ENCODE measurements at places on chromosomes 16 and 17. TPM values are rescaled to one million over a fixed set of nuclear protein-coding genes. Genes with fewer than 3 reads are reported as not detected.

The ZNF423 gene
- total RNA-seq: 72.6 TPM

GRCh38 chr17:64787255-64787920, 125.3 kb upstream of the SMURF2 start:
- peak overlapping the region; percentile 54 for H3K4me3 ChIP-seq
- peaks cover 9% of the 10 kb centered on the region for H3K36me3 ChIP-seq
- H3K27me3 ChIP-seq: peaks cover 2% of the 10 kb centered on the region
- peak overlapping the region; percentile 97 for H3K27ac ChIP-seq
- H3K4me1 ChIP-seq: peaks cover 9% of the 10 kb centered on the region
- no peak for DNase-seq

DNA sequence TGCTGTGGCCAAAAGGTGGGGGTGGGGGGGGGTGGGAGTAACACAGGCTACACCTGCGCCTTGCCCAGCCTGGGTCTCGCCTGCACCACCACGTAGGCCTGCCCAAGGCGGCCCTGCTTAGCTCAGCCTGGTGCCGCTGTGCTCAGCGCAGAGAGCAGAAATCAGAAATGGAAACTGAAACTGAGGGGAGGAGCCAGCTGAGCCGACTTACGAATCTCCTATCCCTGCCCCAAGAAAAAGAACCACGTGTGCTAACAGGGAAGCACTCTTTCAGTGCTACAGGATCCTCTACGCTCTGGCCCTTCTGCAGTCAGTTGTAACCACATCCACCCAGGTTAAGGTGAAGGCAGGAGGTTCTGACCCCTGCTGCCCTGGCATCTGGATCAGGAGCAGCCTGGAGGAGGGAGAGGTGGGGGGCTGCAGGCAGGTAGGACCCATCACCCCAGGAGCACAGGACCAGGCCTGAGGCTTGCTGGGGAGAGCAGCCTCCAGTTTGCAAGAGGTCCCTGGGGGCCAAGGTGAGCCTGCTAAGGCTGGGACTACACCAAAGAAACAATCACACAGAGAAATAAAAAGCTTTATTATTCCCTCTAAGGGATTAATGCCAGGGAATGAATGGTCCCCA, at the start of gene DHX58:
DHX58 (minus strand) TSS at position 163 of the 625 bp plus-strand sequence. CDS start 822 bp downstream, outside the sequence.
- peaks cover 3% of the 10 kb centered on the region for H3K27me3 ChIP-seq
- no peak within 1 kb of the TSS for H3K4me3 ChIP-seq
- H3K27ac ChIP-seq: no peak within 1 kb of the TSS
- peaks cover 6% of the 10 kb centered on the region for H3K36me3 ChIP-seq

The TMEM92 gene
- total RNA-seq: 1.8 TPM

The OR1F1 gene
- total RNA-seq: not detected

GRCh38 chr17:32498391-32498790, 11.6 kb downstream of the CDK5R1 start:
- no peak for DNase-seq
- H3K36me3 ChIP-seq: no peaks in the 10 kb centered on the region
- H3K27ac ChIP-seq: no peak overlapping the region
- H3K4me1 ChIP-seq: no peaks in the 10 kb centered on the region

The UQCRC2 gene
- total RNA-seq: 231 TPM

The WIPF2 gene
- 27.2 TPM for total RNA-seq

GRCh38 chr17:81142301-81143199, 22.8 kb upstream of the PVALEF start:
- no peaks in the 10 kb centered on the region for H3K27me3 ChIP-seq
- H3K27ac ChIP-seq: no peak overlapping the region
- H3K36me3 ChIP-seq: no peaks in the 10 kb centered on the region

DNA sequence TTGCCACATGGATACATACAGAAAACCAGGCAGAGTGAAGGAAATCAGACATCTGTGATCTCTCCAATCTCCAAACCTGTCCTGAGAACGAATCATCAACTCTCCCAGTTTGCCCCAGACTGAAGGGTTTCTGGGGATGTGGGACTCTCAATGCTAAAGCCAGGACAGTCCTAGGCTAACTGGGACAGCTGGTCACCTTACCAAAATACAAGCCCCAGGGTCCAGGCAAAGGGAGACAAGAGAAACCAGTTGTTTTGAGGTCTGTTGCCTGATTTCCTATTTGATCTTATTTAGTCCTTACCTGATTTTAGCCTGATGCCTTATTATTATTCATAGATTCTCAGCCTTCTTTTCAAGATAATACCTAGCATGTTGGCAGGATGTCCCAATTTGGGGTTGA, 51.7 kb upstream of the TAC4 start:
- H3K27ac ChIP-seq: no peak overlapping the region
- peaks cover 52% of the 10 kb centered on the region for H3K27me3 ChIP-seq
- DNase-seq: no peak
- no peaks in the 10 kb centered on the region for H3K36me3 ChIP-seq

DNA sequence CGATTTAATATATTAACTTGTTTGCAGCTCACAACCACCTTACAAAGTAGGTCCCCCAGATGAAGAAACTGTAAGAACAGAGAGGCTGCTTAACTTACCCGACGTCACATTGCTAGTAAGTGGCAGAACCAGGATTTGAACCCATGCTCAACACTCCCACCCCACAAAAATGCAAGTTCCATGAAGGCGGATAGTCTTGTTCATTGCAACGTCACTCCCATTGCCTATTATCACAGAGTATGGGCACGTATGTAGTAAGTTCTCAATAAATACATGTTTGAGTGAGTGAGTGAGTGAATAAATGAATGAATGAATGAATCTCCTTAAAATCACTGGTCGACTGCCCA, 1.1 kb downstream of the USP31 start:
- DNase-seq: no peak
- H3K27ac ChIP-seq: peak overlapping the region; percentile 84
- H3K36me3 ChIP-seq: peaks cover 4% of the 10 kb centered on the region
- H3K27me3 ChIP-seq: peaks cover 14% of the 10 kb centered on the region
- peaks cover 30% of the 10 kb centered on the region for H3K4me1 ChIP-seq

The KRT31 gene
- total RNA-seq: not detected

The APOH gene
- 6.4 TPM for total RNA-seq

The TBC1D3B gene
- 14.5 TPM for total RNA-seq

DNA sequence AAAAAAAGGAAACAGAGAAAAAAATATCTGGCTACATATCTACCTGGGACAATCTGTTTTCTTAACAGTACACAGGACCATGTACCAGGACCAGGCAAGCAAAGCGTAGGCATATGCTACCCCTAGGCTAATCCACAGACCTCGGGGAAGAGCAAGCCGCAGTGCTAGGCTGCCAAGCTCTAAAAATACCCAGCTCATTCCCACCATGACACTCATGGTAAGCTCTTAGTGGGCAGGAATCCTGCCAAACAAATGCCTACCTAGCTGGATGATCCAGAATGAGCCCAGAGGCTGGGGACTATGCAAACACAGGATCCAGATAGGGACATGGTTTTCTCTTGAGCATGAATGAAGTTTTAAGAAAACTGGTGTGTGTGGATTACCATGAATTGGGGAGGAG, 95.6 kb downstream of the GRIN2A start:
- no peak overlapping the region for H3K4me3 ChIP-seq
- peaks cover 4% of the 10 kb centered on the region for H3K36me3 ChIP-seq
- peaks cover 9% of the 10 kb centered on the region for H3K4me1 ChIP-seq
- H3K27me3 ChIP-seq: peaks cover 30% of the 10 kb centered on the region
- DNase-seq: no peak

The OR3A3 gene
- not detected for total RNA-seq

DNA sequence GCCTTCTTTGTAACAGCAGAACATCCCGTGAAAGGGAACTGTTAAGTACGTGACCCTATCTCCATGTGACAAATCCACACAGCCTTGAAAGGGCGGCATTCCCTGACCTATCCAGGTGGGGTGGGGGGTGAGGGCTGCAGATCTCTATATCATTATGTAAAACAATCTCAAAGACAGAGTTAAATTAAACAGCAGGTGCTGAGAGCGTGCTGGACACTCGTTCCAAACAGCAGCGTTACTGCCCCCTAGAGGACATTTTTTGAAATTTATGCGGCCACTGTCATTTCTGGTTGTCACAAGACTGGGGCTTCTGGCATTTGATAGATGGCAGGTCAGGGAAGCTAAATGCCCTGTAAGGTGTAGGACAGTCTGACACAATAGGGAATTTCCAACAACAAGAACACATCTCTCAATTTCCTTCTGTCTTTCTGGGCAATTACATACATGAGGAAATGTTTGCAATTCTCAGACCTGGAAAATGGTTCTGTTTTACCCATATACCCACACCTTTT, 6.7 kb upstream of the SLC25A39 start:
- no peak overlapping the region for H3K4me3 ChIP-seq
- H3K36me3 ChIP-seq: no peaks in the 10 kb centered on the region
- no peak for DNase-seq
- H3K27ac ChIP-seq: peak overlapping the region; percentile 35

The ETV4 gene
- total RNA-seq: 28.2 TPM

- peaks cover 5% of the 10 kb centered on the region for H3K4me1 ChIP-seq
- DNase-seq: no peak
- H3K36me3 ChIP-seq: peaks cover 5% of the 10 kb centered on the region
- peaks cover 19% of the 10 kb centered on the region for H3K27me3 ChIP-seq
- no peak overlapping the region for H3K27ac ChIP-seq
These were observed 6.6 kb downstream of the COA3 start for GRCh38 chr17:42791948-42792347.

The NMT1 gene
- 98.8 TPM for total RNA-seq

DNA sequence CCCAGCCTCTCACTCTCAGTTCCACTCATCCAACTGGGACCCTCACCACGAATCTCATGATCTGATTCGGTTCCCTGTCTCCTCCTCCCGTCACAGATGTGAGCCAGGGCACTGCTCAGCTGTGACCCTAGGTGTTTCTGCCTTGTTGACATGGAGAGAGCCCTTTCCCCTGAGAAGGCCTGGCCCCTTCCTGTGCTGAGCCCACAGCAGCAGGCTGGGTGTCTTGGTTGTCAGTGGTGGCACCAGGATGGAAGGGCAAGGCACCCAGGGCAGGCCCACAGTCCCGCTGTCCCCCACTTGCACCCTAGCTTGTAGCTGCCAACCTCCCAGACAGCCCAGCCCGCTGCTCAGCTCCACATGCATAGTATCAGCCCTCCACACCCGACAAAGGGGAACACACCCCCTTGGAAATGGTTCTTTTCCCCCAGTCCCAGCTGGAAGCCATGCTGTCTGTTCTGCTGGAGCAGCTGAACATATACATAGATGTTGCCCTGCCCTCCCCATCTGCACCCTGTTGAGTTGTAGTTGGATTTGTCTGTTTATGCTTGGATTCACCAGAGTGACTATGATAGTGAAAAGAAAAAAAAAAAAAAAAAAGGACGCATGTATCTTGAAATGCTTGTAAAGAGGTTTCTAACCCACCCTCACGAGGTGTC, 26.6 kb downstream of the STH start:
- DNase-seq: no peak
- H3K27ac ChIP-seq: no peak overlapping the region
- H3K36me3 ChIP-seq: peaks cover 26% of the 10 kb centered on the region

GRCh38 chr16:54579106-54579728, 292.6 kb upstream of the IRX3 start:
- no peaks in the 10 kb centered on the region for H3K36me3 ChIP-seq
- no peak overlapping the region for H3K4me3 ChIP-seq
- DNase-seq: no peak
- H3K27me3 ChIP-seq: peaks cover 40% of the 10 kb centered on the region

DNA sequence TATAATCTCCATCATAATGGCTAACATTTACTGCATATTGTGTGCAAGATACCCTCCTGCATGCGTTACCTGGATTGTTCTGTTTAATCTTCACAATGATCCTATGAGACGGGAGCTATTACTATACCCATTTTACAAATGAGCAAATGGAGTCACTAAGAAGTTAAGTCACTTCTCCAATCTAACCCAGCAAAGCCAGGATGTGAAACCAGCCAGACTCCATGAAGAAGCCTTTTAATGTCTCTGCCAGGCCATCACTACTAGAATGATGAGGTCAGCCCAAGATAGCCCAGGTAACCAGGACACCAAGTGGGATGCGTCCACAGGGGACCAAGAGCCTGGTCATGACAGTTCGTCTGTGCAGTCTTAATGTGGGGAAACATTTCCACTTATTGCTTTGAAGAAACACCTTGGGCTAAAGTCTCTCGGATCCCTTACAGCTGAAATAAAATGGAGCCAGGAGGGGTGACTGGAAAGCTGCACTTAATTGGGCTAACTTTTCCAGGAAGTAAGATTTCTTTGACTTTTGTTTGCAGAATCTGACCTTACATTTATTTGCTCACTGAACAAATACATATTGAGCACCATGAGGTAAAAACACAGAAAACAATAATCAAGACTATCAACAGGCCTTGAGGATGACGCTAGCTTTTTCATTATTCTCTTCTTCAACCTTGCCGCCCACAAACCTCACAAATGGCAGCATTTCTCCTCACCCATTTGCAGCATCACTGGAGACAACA, 926 bp upstream of the SHCBP1 start:
- peak overlapping the region; percentile 60 for H3K27ac ChIP-seq
- peak overlapping the region; percentile 91 for H3K4me3 ChIP-seq
- H3K4me1 ChIP-seq: peaks cover 17% of the 10 kb centered on the region
- no peaks in the 10 kb centered on the region for H3K36me3 ChIP-seq
- H3K27me3 ChIP-seq: no peaks in the 10 kb centered on the region

The TNFSF13 gene
- total RNA-seq: 3.5 TPM

- DNase-seq: no peak
- peaks cover 43% of the 10 kb centered on the region for H3K4me1 ChIP-seq
- peak overlapping the region; percentile 78 for H3K27ac ChIP-seq
- H3K4me3 ChIP-seq: no peak overlapping the region
- H3K36me3 ChIP-seq: peaks cover 13% of the 10 kb centered on the region
These were observed 66.3 kb downstream of the MPRIP start for GRCh38 chr17:17108451-17109049.

- peak overlapping the region; percentile 48 for H3K27ac ChIP-seq
- peaks cover 5% of the 10 kb centered on the region for H3K4me1 ChIP-seq
- H3K27me3 ChIP-seq: no peaks in the 10 kb centered on the region
- H3K4me3 ChIP-seq: no peak overlapping the region
- DNase-seq: no peak
These were observed 9.0 kb downstream of the CANT1 start for GRCh38 chr17:79000396-79001189.

GRCh38 chr17:67425571-67426160, 48.6 kb downstream of the PITPNC1 start:
- DNase-seq: no peak
- no peak overlapping the region for H3K4me3 ChIP-seq
- H3K27ac ChIP-seq: no peak overlapping the region
- H3K36me3 ChIP-seq: peaks cover 4% of the 10 kb centered on the region

DNA sequence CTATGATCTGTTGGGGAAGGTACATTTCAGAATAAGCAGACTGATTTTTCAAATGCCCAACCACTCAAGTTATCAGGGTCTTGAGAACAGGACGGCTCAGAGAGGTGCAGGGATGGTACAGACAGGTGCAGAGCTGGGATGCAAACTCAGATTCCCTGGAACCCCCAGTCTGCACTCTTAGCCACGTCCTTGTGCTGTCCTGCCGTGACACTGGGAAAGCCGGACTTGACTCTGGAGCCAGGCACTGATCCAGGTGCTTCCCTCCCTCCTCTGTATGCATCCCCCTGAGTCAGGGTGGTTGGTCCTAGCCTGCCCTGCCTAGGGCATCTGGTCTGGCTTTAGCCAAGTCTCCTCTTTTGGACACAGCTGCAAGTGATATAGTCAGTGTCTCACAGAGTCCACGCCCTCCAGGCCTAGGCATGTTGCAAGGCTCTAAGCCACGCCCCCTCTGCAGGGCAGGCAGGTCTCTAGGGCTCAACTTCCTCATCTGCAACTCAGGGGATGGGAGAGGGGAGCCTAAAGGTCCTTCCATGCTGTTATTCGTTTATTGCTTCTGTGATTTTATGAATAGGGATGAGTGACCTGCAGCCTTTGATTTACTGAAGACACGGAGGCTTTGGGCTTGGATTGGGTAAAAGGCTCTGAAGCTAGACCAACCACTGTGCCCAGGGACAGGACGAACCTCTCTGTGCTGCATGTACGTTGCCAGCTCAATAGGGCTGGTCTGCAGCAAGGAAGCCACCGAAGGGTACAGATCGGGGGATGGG, 97.3 kb downstream of the SDK2 start:
- no peak overlapping the region for H3K27ac ChIP-seq
- DNase-seq: no peak
- peaks cover 9% of the 10 kb centered on the region for H3K36me3 ChIP-seq
- peaks cover 51% of the 10 kb centered on the region for H3K4me1 ChIP-seq
- H3K27me3 ChIP-seq: peaks cover 3% of the 10 kb centered on the region
- no peak overlapping the region for H3K4me3 ChIP-seq
